Hypothalamus (tissue), 51 donors: ENCODE measurements at places on chromosomes 7 and 10.

- no peak for DNase-seq
These were observed 160.9 kb downstream of the SNX13 start for GRCh38 chr7:17779381-17779780.

DNA sequence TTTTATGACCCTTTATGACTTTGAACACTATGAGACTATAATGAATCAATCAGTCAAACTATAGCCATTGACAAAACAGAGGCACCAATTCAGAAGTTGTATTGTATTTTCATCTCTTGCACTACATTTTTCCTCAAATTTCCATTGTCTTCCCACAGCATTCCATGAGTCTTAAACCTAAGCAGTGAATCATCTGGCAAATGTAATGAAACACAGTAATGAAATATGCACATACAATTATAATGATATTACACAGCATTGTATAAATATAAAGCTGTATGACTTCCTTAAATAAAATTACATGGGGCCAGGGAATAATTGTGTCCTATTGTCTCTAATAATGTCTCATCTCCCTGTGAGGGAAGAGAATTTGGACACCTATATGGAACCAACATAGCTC lies 45.0 kb downstream of the VWDE start:
- no peak for DNase-seq

DNA sequence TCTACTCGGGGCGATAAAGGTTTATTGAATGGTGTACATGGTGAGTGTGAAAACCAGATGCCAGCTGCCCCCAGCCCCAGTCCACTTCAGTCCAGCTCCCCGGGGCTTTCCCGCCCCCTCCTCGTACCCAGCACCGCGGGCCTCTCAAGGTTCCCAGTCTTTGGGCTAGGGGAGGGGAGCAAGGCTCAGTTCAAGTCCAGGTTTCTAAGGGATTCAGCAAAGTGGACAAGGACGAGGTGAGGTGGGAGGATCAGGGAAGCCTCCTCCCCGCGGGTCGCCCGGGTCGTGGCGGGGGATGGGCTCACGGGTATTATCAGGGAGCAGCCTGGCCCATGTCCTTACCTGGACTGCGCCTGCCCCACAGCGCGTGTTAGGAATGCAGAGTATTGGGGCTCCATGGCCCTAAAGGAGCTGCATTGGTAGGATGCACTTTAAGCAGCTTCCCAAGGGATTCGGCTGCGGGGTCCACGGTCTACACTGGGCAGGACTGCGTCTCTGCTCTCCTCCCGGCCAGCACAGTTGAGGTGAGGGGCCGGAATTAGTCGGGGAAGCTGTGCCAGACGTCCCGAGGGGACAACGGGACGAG lies 541 bp upstream of the PFKFB3 start:
- DNase-seq: no peak

DNA sequence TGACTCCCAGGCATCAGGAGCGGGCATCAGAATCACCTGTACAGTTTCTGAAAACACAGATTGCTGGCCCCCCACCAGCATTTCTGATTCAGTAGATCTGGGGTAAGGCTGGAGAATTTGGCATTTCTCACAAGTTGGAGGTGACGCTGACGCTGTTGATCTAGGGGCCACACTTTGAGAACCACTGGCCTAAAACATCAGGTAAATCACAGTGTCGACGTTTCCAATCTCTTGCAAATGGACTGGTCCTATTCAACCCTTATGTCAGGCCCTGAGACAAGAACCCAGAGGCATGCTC lies 564.0 kb downstream of the KCNMA1 start:
- no peak for DNase-seq

DNA sequence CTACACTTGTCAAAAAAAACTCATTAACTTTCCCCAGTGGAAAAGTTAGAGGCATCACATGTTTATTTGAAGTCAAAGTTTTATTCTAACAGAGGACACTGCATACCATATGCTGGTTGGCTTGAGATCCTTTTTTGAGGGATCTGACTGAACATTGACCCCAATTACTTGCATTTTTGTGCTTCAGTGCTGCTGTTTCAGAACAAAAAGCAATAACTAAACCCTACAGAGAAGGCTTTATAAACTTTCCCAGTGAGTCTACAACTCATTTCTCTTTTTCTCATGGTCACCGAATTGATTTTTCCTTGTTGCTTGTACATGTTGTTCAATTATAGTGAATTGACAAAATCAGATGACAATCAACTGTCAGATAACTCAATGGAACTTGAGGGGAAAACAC lies 69.3 kb upstream of the PHYHIPL start:
- no peak for DNase-seq

GRCh38 chr7:39416866-39417265 lies 149.3 kb upstream of the YAE1 start:
- no peak for DNase-seq

DNA sequence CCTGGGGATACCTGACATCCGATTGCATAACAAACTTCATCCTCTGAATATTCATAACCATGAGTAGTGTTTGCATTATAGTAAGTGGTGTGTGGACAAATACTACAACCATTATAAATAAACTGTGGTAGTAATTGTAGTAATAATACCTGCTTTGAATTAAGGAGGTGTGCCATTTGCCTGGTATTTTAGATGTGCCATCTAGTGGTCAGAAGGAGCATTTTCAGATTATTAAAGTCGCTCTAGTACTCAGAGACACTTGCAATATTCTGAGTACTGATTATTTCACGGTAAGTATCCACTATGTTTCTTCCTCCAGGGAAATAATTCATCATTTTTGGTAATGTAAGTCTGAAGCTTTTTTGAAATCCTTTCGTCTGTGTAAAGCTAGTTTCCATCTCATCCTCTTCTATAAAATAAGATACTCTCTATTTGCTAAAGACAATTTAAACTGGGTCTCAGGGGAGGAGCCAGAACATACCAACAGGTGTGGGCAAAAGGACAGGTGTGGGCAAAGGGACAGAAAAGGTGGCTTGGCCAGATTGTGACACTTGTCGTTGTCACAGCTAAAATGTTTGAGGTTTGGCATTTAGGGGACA lies 115.3 kb upstream of the WDR11 start:
- DNase-seq: no peak

DNA sequence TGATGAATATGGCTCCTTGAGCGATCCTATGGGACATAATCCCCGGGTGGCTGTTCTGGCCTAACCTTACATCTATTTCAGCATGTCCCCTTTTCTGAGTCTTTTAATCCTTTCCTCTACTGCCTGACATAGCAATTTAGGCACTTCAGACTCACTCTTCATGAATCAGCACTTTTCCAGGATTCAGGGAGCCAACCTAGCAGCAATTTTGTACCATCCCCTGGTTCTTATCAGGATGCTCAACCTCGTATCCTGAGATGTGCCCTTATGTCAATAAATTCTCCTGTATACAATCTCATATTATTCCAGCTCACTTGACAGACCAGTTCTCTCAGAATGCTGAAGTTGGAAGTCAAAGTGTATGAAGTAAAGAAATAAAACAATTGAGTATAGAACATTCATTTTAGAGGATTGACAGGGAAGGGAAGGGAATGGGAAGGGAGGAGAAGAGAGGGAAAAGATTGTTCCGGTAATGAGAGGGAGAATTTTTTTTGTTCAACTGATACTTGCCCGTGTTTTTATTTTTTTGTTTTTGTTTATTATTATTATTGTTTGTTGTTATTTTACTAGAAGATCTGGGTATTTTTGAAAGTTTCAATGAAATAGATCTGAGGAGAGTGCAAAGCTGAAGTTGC lies 8.2 kb upstream of the ZC3HAV1 start:
- no peak for DNase-seq

- no peak for DNase-seq
These were observed 91.2 kb downstream of the GTF2IRD1 start for GRCh38 chr7:74544706-74545469.

GRCh38 chr10:5570007-5570655 lies 45.4 kb downstream of the CALML3 start:
- DNase-seq: no peak

- no peak for DNase-seq
These were observed 553 bp downstream of the TSPAN15 start for GRCh38 chr10:69451784-69452251.

- DNase-seq: no peak
These were observed 399.5 kb upstream of the ANKRD30A start for GRCh38 chr10:36725581-36726520.

DNA sequence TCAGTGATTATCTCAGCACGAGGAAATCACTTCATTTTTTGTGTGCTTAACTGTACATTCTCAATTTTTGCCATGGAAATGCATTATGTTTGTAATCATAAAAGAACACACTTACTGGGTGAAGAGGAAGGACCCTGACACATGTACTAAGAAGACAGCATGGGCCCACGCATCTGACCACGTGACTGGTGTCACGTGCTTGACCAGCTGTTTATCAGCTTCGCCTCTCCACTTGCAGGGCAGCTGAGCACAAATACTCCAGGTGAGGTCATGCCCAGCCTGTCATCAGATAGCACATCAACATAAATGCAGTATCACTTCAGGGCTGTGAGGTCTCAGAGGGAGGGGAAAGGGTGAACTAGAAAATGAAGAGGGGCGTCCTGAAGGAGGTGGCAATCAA lies 179.8 kb downstream of the EBF3 start:
- DNase-seq: no peak

- DNase-seq: peak; percentile 57
These were observed 163.8 kb downstream of the RGS10 start for GRCh38 chr10:119378737-119379067.
